H4 (cell line): ENCODE measurements at places on chromosomes 12 and 14. TPM values are rescaled to one million over a fixed set of nuclear protein-coding genes. Genes with fewer than 3 reads are reported as not detected.

The TAS2R31 gene
- total RNA-seq, result 1.4 TPM in 1 of 2 replicates, not detected in the other

The MYH6 gene
- total RNA-seq, result not detected in 2 replicates

The ARMH4 gene
- total RNA-seq, result 0.90 and 1.7 TPM in 2 replicates

The FOXN3 gene
- 5.2 and 12.2 TPM in 2 replicates for total RNA-seq

The HSPB8 gene
- 49.4 and 51.5 TPM in 2 replicates for total RNA-seq

The PPP1R13B gene
- total RNA-seq, result 2.6 and 2.9 TPM in 2 replicates

The C12orf75 gene
- total RNA-seq, result 49.7 and 53.1 TPM in 2 replicates

The RASSF3 gene
- total RNA-seq, result 7.8 and 9.1 TPM in 2 replicates

The HOTAIR gene
- total RNA-seq, result 1.6 and 2.7 TPM in 2 replicates

The SMIM41 gene
- total RNA-seq, result not detected in 2 replicates

The RTL1 gene
- total RNA-seq, result 0.58 TPM in 1 of 2 replicates, not detected in the other

The TMTC2 gene
- total RNA-seq, result 2.6 and 4.0 TPM in 2 replicates

The KRT6B gene
- total RNA-seq, result not detected in 2 replicates

The CCDC175 gene
- total RNA-seq, result not detected in 2 replicates

The PTPRB gene
- total RNA-seq, result 0.02 and 0.14 TPM in 2 replicates

The KRT6A gene
- total RNA-seq, result not detected in 2 replicates

The RIN3 gene
- total RNA-seq, result 1.2 and 1.7 TPM in 2 replicates

The ABCB9 gene
- total RNA-seq, result 6.5 and 19.3 TPM in 2 replicates

The ARHGAP9 gene
- not detected in 2 replicates for total RNA-seq

The NINJ2 gene
- total RNA-seq, result not detected in 2 replicates

The SMCO2 gene
- 0.33 TPM in 1 of 2 replicates, not detected in the other for total RNA-seq

The RND1 gene
- total RNA-seq, result 0.06 and 0.14 TPM in 2 replicates

The SYT1 gene
- total RNA-seq, result 5.5 and 5.9 TPM in 2 replicates

The DNAI7 gene
- 0.23 and 0.60 TPM in 2 replicates for total RNA-seq

The CD4 gene
- total RNA-seq, result 0.12 TPM in 1 of 2 replicates, not detected in the other

The CCND2 gene
- 92.1 and 98.0 TPM in 2 replicates for total RNA-seq

The ERBB3 gene
- 0.31 and 0.45 TPM in 2 replicates for total RNA-seq

The ZNF384 gene
- 21.2 and 23.6 TPM in 2 replicates for total RNA-seq

The REM2 gene
- 0.27 TPM in 1 of 2 replicates, not detected in the other for total RNA-seq

The ETFBKMT gene
- 1.3 and 1.9 TPM in 2 replicates for total RNA-seq

The CMTM5 gene
- total RNA-seq, result not detected in 2 replicates

The LEMD3 gene
- 17.4 and 28.2 TPM in 2 replicates for total RNA-seq

The MSI1 gene
- total RNA-seq, result 0.35 and 0.72 TPM in 2 replicates

The APOF gene
- total RNA-seq, result not detected in 2 replicates

The ASIC1 gene
- 1.6 and 3.4 TPM in 2 replicates for total RNA-seq

The GYS2 gene
- not detected in 2 replicates for total RNA-seq

The GUCY2C gene
- total RNA-seq, result not detected in 2 replicates

The SLC5A8 gene
- not detected in 2 replicates for total RNA-seq

The BRI3BP gene
- 7.7 and 8.8 TPM in 2 replicates for total RNA-seq
